Stimulated activated CD8-positive, alpha-beta memory T cell treated with anti-CD3 and anti-CD28 coated beads, Interleukin-2, amount 100 ng/mL, for 48 hours (primary cell): ENCODE measurements at places on chromosomes 7 and 10.
A peak's percentile ranks its signal among the peaks of the same experiment; 100 is the strongest.

- DNase-seq = no peak
These were observed 37.1 kb downstream of the COL13A1 start for GRCh38 chr10:69838853-69839252.

GRCh38 chr7:46424934-46425333 is 503.9 kb upstream of the IGFBP3 start:
- DNase-seq = no peak

DNA sequence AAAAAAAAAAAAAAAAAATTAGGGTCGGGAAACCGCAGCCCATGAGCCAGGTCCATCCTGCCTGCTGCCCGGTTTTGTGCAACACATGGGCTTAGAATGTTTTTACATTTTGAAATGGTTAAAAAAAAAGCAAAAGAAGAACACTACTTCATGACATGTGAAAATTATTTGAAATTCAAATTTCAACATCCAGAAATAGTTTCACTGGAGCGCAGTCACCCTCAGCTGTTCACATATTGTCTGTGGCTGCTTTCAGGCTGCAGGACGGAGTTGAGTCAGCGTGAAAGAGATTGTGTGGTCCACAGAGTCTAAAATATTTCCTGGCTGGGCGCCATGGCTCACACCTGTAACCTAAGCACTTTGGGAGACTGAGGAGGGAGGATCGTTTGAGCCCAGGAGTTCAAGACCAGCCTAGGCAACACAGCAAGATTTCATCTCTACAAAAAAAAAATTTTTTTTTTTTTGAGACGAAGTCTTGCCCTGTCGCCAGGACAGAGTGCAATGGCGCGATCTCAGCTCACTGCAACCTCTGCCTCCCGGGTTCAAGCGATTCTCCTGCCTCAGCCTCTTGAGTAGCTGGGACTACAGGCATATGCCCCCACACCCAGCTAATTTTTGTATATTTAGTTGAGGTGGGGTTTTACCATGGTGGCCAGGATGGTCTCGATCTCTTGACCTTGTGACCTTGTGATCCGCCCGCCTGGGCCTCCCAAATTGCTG is 63.9 kb upstream of the ECHDC3 start:
- no peak for DNase-seq

DNA sequence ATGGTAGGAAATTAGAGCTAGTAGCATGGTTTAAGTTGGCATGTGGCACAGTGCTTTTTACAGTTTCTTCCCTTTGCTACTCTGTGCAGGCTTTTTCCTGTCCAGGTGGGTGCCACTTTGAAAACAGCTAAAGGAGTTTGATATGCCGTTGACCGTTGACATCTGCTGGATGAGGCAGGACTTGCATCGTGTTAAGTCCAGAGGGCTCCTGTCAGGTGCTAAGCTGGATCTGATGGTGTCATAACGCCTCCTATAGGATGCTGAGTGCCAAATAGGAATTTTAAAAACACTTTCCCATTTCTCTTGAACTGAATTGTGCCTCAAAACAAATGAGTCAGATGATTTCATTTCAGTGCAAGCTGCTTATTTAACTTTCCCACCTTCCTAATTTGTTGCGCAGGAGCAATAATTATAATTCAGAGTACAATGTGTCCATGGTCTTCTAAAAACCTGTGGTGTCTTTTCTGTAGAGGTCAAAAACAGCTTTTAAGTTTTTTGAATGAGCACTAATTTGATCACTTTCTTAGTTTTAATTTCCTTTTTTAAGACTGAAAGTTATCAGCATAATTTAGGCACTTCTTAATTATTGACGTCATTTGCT is 178.3 kb downstream of the CDCA7L start:
- no peak for DNase-seq

GRCh38 chr7:11332865-11333228 is 359.2 kb downstream of the PHF14 start:
- no peak for DNase-seq

GRCh38 chr7:5797716-5798115 is 16.3 kb upstream of the RNF216 start:
- no peak for DNase-seq

- DNase-seq = no peak
These were observed 139.8 kb downstream of the ADARB2 start for GRCh38 chr10:1597370-1598146.

- DNase-seq = no peak
These were observed 486 bp downstream of the CACNA2D1 start for GRCh38 chr7:82443036-82443546.

- no peak for DNase-seq
These were observed 274.8 kb downstream of the ADARB2 start for GRCh38 chr10:1462521-1462920.

DNA sequence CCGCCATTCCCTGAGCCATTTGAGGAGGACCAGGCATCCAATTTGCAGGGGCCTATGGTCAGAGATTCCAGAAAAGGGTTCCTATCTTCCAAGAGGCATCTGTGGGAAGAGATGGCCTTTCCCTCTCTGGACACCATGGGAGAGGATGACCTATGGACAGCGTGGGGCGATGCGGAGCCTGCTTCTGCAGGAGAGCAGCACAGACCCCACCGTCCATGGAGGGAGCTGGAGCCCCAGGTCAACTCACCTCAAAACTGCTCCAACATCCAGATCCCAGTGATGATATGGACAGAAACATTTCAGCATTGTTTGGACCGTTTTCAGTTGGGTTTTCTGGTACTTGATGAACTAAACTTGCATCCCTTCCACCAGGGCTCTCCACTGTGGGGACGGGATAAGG is 34.0 kb upstream of the FOXK1 start:
- DNase-seq = no peak

GRCh38 chr10:47405857-47406547 is 21.9 kb upstream of the ZNF488 start:
- no peak for DNase-seq

DNA sequence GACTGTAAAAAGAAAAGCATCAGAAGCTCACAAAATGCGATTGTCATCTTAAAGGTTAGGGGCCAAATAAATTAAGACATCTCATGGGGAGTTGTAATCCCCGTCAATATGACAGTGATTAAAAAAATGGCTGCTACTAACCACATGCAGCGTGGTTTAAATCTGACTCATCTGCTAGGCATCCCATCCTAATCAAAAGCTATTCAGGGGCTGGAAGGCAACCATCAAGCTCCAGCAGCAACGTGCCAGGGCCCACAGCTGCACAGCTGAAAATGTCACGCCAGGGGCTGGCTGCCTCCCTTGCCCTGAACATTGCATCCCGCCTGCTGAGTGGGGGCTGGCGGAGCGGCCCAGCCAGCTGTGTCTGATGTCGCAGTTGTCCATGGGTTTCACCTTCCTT is 66.3 kb upstream of the FRMD4A start:
- DNase-seq = no peak

- DNase-seq = no peak
These were observed at the start of gene PAX2 for GRCh38 chr10:100744987-100745881. Gene PAX2, plus strand, starts transcription at chr10:100745582. Its CDS starts 679 bp downstream, at chr10:100746261.

- no peak for DNase-seq
These were observed 30.1 kb downstream of the BTAF1 start for GRCh38 chr10:91953600-91954160.

DNA sequence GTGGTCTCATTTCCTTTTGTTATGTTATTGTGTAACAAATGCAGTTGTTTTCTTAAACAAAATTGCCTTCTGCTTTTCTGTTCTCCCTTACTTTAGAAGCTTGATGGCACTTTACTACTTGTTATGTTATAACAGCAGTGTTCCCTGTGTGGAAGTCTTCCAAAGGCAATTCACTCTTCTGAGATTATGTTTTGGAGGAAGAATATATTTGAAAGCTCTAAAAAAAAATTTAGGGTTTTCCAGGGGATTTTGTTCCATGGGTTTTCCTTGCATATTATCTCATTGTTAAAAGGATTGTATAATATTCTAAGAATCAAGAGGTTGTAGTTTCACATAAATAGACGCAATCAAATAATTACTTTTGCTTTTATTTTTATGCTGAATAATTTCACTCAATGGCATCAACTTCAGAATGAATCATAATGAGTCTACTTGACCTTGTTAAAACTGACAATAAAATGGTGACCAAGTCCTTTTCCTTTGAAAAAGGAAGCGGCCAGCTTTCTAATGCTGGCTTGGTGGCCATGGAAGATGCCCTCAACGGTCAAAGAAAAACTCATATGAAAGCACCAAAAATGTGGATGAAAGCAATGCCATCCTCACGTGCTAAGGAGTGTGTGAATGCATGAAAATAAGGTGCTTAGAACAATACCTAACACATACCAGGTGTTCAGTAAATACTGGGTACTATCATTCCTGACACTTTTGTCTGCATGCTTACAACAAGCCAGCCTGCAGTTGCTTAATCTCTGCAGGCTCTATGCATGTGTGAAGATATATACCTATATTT is 92.4 kb upstream of the KLF6 start:
- no peak for DNase-seq

- no peak for DNase-seq
These were observed 120.5 kb upstream of the IMMP2L start for GRCh38 chr7:111682588-111683340.

DNA sequence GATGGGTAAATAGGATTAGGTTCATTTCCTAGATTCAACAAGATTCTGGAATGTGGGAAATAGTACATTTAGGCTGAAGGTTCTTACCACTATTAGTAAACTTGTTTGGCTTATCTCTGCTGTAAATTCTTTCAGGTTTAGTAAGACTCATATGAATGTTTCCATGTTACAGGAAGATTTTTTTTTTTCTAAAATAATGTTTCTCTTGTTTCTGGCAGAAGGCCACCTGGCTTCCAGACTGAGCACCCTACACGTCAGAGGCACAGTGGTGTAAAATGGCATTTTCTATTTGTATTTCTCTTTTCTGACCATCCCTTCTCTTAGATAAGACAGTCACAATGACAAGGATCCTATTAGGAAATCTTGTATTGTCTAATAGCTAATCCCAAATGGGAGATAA is 22.7 kb upstream of the AASS start:
- no peak for DNase-seq

GRCh38 chr7:94056796-94057207 is 52.6 kb upstream of the BET1 start:
- DNase-seq = no peak

GRCh38 chr10:70590655-70591416 is 11.7 kb downstream of the PRF1 start:
- no peak for DNase-seq

GRCh38 chr7:258476-259190 is 31.3 kb upstream of the FOXL3 start:
- no peak for DNase-seq

DNA sequence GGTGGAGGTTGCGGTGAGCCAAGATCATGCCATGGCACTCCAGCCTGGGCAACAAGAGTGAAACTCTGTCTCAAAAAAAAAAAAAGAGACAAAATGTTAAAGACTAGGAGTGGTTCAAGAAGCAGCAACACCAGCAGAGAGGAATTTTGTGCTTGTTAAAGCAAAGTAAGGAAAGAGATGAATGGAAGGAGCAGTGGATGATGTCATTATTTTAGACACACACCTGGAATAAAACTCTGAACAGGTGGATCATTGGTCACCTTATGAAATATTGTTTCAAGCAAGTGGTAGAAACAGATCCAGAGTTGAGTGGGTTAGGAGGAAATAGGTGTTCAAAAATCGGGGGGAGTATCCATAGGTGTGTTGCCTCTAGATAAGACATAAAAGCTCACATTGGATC is 129.7 kb upstream of the FRMD4A start:
- no peak for DNase-seq

GRCh38 chr7:47358944-47359588 is 222.8 kb downstream of the TNS3 start:
- no peak for DNase-seq

DNA sequence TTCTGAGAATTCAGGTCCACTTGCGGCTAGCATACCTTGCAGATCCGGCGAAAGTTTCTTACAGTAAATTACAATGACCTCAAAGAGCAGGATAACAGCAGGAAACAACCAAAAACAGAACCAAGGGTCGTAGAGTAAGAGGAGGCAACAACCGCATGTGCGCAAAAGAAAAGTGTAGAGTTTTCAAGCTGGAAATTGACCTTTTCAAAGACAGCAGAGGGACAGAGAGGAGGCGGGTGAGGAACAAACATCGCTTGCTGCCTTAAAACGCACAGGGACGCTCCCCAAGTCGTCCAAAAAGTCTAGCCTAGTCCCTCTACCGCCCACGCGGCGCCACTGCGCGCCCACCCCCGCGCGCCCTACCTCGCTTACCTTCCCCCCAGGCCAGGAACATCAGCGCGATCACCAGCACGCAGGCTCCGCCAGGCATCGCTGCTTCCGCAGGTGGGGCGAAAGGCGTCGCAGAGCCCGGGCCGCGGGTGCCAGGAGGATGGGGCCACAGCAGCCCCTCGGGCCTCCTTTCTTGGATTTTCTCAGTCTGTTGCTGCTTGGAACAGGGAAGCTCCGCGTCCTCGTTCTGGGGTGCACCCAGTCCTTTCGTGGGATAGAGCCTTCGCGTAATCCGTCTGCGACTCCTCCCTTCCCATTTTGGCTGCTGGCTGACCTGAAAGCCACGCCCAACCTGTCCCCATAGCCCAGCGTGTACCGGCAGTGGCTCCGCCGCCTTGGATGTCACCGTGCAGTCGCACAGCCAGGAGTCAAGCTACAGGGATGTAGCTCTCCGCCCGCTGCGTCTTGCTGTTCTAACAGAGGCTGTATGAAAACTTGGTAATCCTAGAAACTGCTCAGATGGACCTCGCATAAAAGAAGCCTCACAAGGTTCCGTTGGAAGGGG is at the start of gene VWDE:
Gene VWDE (minus strand): TSS at position 579 of the 895 bp plus-strand sequence. CDS start 149 bp downstream, at position 430.
- DNase-seq = peak; percentile 30

DNA sequence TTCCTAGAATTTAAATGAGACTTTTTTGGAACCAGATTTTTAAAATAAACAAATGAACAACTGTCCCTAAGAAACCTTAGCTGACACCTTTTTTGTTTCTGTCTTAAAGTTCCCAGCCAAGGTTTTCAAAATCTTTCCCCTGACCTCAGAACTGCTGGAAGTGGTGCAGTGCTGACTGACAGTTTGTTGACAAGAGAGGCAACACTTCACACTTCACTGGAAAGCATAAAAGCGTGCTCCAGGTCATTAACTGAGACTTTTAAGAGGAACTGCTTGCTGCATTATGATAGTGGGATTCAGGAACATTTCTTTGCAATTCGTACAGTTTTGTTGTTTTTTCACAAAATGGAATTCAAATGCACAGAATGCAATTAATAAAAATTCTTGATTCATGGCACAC is 36.2 kb downstream of the SYPL1 start:
- no peak for DNase-seq

GRCh38 chr7:77877791-77878190 is 79.2 kb downstream of the PHTF2 start:
- DNase-seq = no peak

GRCh38 chr7:30884881-30885280 is 26.8 kb upstream of the AQP1 start:
- no peak for DNase-seq

- DNase-seq = no peak
These were observed 6.3 kb upstream of the SIRT1 start for GRCh38 chr10:67878133-67878532.
